ENCODE measurements at places on chromosomes 6 and 20. TPM values are rescaled to one million over a fixed set of nuclear protein-coding genes. Genes with fewer than 3 reads are reported as not detected.
A peak's percentile ranks its signal among the peaks of the same experiment; 100 is the strongest.

DNA sequence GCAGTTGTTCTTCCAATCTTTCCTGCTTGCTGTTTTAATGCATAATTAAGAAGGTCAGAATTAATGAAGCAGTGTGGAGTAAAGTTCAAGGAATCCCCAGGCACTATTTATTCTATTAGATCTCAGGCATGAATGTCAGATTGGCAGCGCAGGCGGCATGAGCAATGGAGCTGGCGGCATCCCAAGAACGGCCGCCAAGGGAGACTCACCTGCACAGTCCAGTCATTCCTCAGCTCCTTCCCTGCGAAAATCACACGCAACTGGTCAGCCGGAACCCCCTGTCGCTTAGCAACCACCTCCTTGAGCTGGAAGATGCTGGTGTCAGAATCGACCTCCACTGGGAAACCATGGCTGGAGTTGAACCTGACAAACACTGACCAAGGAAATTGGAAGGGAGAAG, 284.5 kb downstream of the PRKN start:
- no peaks in the 10 kb centered on the region for H3K4me1 ChIP-seq
- H3K27ac ChIP-seq = no peak overlapping the region
- H3K4me3 ChIP-seq = no peak overlapping the region
- no peaks in the 10 kb centered on the region for H3K36me3 ChIP-seq
- H3K27me3 ChIP-seq = no peaks in the 10 kb centered on the region

DNA sequence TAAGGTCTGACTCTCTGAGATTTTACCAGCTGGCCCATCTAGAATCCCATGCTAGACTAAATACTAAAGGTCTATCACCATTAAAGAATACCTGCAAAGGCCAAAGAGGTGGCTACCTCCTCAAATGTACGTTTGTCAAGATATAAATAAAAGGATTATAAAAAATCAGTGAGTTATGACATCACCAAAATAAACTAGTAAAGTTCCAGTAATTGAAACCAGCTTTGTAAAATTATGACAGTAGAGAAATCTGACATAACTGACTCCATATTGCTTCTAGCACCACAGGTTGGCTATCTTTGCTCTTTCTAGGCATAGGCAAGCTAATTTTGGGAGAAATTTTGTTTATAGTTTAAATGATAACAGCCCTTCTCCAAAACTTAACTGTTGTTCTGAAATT, 536.3 kb downstream of the TFAP2A start:
- H3K27me3 ChIP-seq = no peaks in the 10 kb centered on the region
- H3K27ac ChIP-seq = no peak overlapping the region
- no peaks in the 10 kb centered on the region for H3K4me1 ChIP-seq
- DNase-seq = no peak

- no peak overlapping the region for H3K4me3 ChIP-seq
- no peaks in the 10 kb centered on the region for H3K36me3 ChIP-seq
- no peaks in the 10 kb centered on the region for H3K27me3 ChIP-seq
- DNase-seq = no peak
- H3K4me1 ChIP-seq = no peaks in the 10 kb centered on the region
Measured at GRCh38 chr6:112717856-112718255, 370.7 kb downstream of the RFPL4B start.

- H3K36me3 ChIP-seq = peaks cover 23% of the 10 kb centered on the region
- H3K27me3 ChIP-seq = no peaks in the 10 kb centered on the region
- no peak overlapping the region for H3K4me3 ChIP-seq
- H3K27ac ChIP-seq = no peak overlapping the region
- H3K4me1 ChIP-seq = no peaks in the 10 kb centered on the region
Measured at GRCh38 chr6:20997143-20997769, 463.0 kb downstream of the CDKAL1 start.

DNA sequence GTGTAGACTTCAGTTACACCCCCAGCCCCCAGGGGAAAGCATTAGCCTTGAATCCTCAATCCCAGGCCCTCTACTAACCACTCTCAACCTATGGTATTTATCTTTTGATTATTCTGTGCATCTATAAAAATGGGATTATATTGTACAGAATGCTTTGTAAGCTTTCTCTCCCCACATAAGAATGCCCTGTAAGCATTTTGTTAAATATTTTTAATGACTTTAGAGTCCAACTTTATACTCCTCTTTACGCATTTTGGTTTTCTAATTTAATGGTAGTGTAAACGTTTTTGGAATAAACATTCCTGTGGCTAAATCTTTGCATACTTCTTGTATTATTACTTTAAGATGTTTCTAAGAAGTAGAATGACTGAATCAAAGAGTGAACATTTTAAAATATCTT, 35.4 kb downstream of the FBXO9 start:
- H3K27ac ChIP-seq = no peak overlapping the region
- H3K27me3 ChIP-seq = no peaks in the 10 kb centered on the region
- no peak for DNase-seq
- peaks cover 34% of the 10 kb centered on the region for H3K36me3 ChIP-seq
- no peaks in the 10 kb centered on the region for H3K4me1 ChIP-seq

DNA sequence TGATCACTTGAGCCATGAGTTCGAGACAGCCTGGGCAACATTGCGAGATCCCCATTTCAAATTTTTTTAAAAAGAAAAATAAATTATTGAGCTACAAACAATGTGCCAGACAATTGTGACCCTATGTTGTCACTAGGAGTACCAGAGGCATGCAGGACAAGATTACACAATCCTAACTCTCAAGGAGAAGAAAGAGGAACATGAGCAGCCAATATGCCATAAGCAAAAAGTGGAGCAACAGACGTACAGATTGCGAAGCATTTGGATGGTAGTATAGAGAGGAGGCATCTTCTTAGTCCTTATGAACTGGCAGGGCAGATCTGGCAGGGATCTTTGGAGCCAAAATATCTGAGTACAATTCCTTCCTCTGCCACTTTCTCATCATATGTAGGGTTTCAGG, 156.4 kb downstream of the OR2B2 start:
- peaks cover 6% of the 10 kb centered on the region for H3K27me3 ChIP-seq
- no peak for DNase-seq
- no peak overlapping the region for H3K27ac ChIP-seq
- H3K4me3 ChIP-seq = no peak overlapping the region
- peaks cover 43% of the 10 kb centered on the region for H3K4me1 ChIP-seq

DNA sequence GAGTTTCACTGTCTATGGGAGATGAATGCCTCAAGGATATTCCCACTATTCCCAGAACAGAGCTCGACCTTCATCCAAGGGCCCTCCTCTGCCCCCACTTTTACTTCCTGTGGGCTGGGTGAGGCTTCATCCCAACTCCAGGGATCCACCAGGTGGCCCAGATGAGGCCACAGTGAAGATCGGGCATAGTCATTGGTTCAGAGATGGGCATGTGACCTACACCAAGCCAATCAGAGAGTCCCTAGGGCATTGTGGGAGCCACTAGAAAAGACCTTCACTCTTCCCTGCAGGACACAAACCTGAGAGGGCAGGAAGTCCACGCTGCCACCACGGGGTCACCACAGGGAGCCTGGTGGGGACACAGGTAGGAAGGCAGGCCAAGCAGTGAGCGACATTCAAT, 72.9 kb upstream of the SLC22A16 start:
- H3K36me3 ChIP-seq = no peaks in the 10 kb centered on the region
- DNase-seq = no peak
- no peak overlapping the region for H3K4me3 ChIP-seq
- H3K27me3 ChIP-seq = peaks cover 7% of the 10 kb centered on the region

DNA sequence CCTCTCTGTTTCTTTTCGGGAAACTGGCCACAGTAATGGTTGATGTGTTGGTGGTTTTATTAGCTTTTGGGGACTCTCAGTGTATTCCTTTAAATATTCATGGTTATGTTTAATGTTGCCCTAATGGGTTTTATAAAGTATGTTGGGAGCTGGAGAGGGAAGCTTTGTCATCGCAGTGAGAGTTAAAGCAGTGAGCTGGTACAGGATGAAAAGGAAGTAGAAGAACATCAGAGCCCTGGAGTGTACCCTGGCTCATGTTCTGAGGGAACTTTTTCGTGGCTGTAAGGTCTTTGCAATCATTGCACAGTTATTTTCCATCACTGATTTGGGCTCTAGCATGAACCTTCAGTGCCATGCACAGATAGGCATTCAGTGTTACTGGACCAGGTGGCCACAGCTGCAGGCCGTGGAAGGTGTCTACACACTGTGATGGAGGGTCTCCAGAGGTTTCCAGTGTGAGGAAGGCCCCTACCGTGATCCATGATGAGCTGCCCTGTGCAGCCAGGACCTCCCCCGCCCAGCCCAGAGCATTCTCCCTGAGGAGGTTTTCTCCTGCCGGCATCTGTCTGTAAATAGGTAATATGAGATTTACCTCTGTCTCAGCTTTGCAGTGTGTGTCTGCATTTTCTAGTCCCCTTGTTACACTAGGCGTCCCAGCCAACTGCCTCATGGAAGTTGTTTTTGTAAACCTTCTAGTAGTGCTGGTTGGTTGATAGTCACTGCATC, 22.4 kb upstream of the TMEM217 start:
- H3K4me3 ChIP-seq = no peak overlapping the region
- H3K4me1 ChIP-seq = peaks cover 58% of the 10 kb centered on the region
- no peaks in the 10 kb centered on the region for H3K27me3 ChIP-seq
- peaks cover 51% of the 10 kb centered on the region for H3K36me3 ChIP-seq
- DNase-seq = no peak

DNA sequence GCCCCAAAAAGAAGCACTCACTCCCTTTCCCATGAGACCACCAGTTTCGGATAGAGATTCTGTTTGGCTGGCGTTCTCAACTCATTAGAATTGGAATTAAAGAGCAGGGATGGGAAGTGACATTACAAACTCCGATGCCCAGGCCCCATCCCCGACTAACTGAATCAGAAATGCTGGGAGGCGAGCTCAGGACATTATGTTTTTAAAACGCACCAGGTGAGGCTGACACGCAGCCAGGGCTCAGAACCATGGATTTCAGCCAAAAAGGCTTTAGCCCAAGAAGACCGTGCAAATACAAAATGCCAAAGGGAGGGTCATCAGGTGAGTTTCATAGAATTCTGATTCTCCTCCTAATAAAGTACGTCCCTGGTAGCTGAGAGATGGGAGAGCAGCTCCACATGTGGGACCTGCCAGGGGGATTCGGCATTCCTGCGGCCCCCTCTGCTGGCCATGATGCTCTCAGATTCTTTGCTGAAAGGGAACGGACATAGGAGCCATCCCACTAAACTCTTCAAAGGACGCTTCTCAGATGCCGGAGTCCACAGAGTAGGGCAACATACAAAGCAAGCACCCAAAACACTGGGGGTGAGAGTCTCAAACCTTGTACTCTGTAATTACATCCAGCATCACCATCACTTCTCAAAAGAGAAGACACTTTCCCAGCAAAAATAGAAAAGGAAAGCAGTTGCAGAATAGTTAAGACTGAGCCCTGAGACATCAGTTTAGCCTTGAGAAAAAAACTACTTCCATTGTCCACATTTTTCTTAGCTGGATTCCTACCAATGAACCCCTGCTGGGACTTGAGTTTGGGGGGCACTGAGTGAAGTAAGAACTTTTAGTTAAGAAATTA, 205.2 kb downstream of the BMP7 start:
- no peak overlapping the region for H3K27ac ChIP-seq
- DNase-seq = peak; percentile 22
- no peaks in the 10 kb centered on the region for H3K36me3 ChIP-seq
- H3K4me1 ChIP-seq = no peaks in the 10 kb centered on the region
- no peak overlapping the region for H3K4me3 ChIP-seq
- H3K27me3 ChIP-seq = peaks cover 9% of the 10 kb centered on the region

DNA sequence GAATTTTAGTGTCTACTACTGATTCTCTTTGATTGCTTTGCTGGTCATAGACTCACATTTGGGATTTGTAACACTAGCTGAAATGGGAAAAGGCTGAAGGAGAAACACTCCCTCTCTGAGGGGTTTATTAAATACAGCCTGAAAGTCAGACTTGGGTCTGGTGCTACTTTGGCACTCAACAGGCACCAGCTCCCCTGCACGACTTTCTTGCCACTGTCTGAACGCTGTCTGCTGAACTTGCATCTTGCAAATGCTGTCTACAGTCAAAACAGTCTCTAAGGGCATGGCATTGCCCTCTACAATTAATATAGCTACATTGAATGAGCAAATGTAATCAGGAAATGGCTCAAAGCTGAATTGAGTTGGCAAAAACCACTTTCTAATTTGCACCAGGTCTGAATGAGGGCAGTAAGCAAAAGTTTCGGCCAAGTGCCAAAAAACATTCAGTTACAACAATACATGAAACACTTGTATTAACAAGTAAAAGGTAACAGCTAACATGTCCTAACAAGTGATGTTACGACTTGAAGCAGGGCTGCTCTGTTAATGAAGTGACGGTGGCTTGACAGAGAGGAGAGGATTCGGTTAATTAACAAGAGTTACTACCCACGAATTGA, 119.5 kb downstream of the FOXC1 start:
- H3K36me3 ChIP-seq = no peaks in the 10 kb centered on the region
- H3K27me3 ChIP-seq = no peaks in the 10 kb centered on the region
- H3K4me3 ChIP-seq = no peak overlapping the region
- H3K4me1 ChIP-seq = no peaks in the 10 kb centered on the region
- no peak overlapping the region for H3K27ac ChIP-seq

DNA sequence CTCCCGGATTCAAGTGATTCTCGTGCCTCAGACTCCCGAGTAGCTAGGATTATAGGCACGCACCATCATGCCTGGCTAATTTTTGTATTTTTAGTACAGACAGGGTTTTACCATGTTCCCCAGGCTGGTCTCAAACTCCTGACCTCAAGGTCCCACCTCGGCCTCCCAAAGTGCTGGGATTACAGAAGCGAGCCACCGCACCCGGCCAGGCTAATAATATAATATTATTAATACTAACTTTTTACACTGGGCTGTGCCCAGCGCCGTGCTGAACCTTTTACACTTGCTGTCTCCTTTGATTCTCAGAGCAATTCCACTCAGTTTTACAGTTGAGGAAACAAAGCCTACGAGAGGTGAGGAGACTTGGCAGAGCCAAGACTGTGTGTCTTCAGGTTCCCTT, 2.3 kb upstream of the TGM3 start:
- H3K27me3 ChIP-seq = peaks cover 12% of the 10 kb centered on the region
- H3K27ac ChIP-seq = no peak overlapping the region
- no peaks in the 10 kb centered on the region for H3K36me3 ChIP-seq
- no peak for DNase-seq
- H3K4me1 ChIP-seq = peaks cover 5% of the 10 kb centered on the region

DNA sequence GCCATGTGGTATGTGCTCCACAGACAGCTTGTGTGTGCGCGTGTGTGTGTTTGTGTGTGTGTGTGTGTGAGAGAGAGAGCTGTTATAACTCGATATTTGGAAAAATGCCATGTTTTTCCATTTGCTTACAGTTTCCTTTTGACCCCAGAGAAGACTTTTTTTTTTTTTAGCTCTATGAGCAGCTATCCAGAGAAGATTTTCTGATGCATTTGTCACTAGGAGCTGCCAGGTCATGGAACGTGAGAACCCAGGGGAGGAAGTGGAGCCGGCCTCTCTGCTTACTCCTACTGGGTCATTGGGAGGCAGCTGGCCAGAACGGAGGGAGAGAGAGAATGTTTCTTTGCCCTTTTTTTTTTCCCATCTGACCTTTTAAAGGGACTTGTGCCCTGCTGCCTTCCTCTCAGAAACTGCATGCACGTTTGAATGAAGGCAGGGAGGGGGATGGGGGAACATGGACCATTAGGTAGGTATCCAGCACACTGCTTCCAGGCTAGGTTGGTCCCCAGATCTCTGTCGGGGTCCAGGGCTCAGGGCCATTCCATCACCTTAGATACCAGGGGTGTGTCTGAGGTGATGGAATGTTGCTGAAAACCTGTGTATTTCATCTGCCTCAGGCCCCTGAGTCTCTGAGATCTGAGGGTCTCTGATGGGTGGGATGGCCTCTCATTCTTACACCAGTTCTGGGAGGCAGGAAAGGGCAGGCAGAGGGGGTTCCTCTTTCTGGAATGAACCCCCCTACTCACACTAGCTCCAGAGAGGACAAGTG, 11.2 kb upstream of the MRPS18A start:
- H3K27ac ChIP-seq = no peak overlapping the region
- H3K27me3 ChIP-seq = peaks cover 20% of the 10 kb centered on the region
- H3K4me1 ChIP-seq = no peaks in the 10 kb centered on the region
- H3K36me3 ChIP-seq = no peaks in the 10 kb centered on the region
- no peak for DNase-seq
- H3K4me3 ChIP-seq = no peak overlapping the region

MACROD2 gene
- not detected for total RNA-seq

ESR1 gene
- total RNA-seq = 0.47 TPM

CALHM6 gene
- 19.3 TPM for total RNA-seq

E2F1 gene
- 80.8 TPM for total RNA-seq

SNPH gene
- total RNA-seq = 7.6 TPM
